ENCODE measurements at places on chromosomes 6 and 20.

DNA sequence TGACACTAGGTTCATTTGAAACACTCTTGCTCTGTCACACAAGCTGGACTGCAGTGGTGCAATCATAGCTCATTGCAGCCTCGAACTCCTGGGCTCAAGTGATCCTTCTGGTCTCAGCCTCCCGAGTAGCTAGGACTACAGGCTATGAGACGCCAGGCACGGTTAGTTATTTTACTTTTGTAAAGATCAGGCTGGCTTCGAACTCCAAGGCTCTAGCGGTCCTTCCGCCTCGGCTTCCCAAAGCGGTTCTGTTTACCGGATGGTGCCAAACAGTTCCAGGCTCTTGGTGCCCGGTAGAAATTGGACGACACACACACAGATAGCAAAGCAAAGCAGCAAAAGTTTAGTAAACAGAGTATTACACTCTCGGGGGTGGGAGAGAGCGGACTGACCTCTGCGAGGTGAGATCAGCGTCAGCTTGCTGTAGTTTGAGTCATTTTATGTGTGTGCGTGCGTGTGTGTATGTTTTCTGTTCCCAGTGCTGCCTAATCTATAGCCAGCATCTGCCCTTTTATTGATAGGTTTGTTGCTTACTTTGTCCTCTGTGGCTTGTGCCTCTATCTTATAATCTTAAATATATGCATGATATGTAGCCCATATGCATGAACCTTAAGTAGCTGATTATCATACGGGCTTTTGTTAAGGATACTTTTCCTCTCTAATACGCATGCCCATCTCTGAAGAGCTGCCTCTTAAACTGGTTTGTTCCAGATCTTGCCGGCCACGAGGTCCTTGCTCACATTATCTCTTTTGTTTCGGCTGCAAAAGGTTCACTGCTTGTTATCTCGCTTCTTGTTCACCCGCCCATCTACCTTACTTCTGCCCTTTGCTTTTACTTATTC, 75.2 kb downstream of the OR2B2 start:
- DNase-seq: no peak

DNA sequence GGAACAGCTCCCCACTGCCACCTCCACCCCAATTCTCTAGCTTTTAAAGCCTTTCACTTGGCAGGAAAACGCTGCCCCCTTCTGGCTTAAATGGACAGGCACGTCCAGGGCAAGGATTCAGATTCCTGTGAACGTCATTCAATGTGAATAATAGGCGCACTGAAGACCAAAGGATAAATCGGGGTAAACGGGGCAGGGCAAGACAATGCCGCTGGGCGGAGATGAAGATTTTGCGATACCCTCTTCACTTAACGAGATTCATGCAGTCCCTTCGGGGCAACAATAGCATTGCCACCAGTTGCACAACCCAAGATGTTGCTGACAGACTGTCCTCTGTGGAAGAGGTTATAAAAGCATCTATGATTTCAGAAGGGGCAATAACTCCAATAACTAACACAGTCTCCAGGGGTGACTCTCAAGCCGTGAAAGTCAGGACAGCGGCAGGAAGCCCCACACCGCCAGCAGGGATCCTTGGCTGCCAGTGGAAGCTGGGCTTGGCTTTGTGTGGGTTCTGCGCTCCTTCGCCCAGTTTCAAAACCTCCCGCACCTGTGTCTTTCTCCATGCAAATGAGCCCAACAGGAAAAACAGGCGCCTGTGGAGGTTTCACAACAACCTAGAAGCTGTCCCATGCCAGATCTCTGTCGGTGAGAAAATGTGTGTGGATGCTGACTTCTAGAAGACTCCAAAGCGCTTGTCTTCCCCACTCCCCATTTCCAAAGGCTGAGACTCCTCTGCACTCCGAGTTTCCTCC, 291.8 kb downstream of the BMP7 start:
- no peak for DNase-seq

- DNase-seq: no peak
Measured at GRCh38 chr6:134398453-134398852, 80.5 kb upstream of the SGK1 start.

- DNase-seq: no peak
Measured at GRCh38 chr6:114292431-114292830, 50.4 kb downstream of the HS3ST5 start.

DNA sequence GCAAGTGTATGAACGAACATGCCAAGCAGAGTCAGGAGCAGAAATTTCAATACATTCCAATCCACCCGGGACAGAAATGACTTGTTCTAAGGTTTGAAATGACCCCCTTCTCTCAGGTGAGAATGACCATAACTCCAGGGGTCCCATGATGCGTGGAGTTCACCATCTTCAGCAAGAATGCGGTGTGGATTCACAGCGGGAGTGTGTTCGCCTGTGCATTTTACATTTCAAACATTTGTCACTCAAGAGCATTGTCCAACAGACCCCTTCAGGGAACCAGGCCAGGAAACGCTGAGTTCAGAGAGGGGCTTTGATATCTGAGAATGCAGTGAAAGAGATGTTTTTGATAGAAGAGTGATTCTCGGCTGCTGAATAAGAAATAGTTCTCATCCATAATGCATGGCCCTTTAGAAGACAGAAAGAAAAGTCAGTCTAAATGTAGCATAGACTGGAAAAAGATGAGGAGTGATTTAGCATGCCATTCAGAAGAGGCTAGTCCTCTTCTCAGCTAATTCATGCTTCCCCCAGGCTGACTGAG, 200.3 kb upstream of the KCNG1 start:
- DNase-seq: no peak

GRCh38 chr6:36577301-36577700, 16.9 kb upstream of the SRSF3 start:
- no peak for DNase-seq

DNA sequence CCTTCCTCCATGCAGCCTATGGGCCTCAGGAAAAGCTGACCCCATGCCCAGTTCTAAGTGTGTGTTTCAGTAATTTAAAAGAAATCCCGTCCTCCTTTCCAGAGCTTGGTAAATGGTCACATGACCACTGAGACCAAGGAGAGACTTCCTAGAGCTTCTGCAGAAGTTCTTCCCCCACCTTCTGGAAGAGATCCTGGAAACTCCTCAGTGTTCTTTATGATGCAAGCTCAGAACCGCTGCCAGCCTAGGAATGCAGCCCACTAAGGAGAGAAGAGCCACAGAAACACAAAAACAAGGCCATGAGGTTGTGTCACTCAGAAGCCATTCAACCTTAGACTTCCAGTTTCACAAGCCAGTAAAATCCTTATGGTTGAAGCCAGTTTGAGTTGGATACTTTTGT, 348.4 kb downstream of the TPBG start:
- DNase-seq: no peak

DNA sequence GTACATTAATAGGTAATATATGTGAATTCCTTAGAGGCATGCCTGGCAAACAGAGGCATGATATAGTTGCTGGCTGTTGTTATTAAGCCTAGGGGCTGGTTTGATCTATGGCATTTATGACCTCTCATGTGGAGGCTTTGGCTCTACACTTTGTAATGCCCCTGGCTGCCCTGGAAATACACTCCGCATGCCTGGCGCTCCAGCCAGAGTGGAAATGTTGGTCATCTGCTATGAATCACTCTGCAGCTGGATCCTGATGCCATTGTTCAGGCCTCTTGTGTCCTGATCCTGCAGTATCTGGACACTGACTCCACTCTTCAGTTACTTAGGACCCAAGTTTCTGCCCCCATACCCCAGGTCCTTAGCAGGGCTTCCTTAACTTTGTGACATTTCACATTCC, 200.5 kb upstream of the PCSK2 start:
- no peak for DNase-seq

GRCh38 chr20:32517914-32518592, 67.1 kb downstream of the NOL4L start:
- no peak for DNase-seq

- no peak for DNase-seq
Measured at GRCh38 chr6:6220718-6221117, 99.7 kb downstream of the F13A1 start.

GRCh38 chr20:54203281-54203680, 4.6 kb upstream of the PFDN4 start:
- DNase-seq: no peak

DNA sequence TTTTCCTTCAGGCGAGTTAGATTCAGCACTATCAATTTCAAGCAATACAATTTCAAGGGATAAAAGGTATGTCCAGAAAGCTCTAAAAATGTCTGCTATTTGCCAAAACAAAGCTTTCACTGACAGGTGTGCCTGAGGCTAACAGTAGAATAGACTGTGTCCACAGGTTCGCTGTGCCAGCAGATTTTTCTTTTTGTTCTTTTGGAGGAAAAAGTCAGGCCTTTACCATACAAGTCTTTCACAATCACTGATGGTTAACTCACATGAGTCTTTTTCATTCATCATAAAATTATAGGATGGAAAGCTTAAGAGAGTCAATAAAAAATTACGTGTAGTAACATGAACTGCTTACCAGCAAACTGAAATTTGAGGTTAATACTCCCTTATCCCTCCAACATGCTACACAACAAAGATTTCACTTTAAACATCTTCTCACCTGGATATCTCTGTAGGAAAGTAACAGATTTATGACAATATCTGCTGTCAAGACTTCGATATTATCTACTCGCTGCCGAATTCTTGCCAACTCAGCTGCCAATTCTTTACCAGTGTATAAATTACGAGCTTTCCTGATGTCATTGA, 95.4 kb downstream of the MAP3K5 start:
- DNase-seq: no peak

- no peak for DNase-seq
Measured at GRCh38 chr6:138387577-138388368, 10.1 kb downstream of the SMIM28 start.

DNA sequence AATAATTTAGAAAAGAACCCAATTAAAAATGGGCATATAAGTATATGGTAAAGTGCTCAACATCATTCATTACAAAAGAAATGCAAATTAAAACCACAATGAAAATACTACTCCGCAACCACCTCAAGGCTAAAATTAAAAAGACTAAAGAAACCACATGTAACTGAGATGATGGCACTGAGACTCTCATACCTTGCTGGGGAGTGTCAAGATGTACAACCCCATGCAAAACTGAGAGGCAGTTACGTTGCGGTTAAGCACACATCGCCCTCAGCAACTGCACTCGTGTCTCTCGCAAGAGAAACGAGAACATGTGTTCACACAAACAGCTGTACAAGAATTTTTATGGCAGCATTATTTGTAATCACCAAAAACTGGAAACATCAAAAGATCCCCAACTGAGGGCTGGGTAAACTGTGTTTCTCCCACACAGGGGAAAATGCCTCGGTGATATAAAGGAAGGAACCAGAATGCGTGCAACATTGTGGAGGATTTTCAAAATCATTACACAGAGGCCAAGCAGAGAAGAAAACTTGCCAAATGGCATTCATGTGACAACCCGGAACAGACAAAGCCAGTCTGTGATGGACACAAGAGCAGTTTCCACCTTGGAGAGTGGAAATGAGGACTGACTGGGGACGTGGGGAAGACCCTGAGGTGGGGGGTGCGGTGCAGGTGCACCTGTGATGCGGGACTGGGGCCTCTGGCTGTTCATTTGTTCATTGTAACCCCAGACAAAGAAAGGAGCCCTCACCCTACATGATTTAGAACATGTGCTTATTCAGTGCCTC, 144.9 kb downstream of the WDR27 start:
- no peak for DNase-seq

GRCh38 chr20:39588148-39588757, 626.1 kb downstream of the DHX35 start:
- no peak for DNase-seq

- DNase-seq: no peak
Measured at GRCh38 chr20:54774426-54774825, 299.0 kb downstream of the DOK5 start.

GRCh38 chr6:100342830-100343229, 121.9 kb downstream of the SIM1 start:
- no peak for DNase-seq

- no peak for DNase-seq
Measured at GRCh38 chr20:43721097-43721428, 5.7 kb downstream of the GTSF1L start.

- DNase-seq: no peak
Measured at GRCh38 chr6:108888745-108889144, 40.5 kb downstream of the ARMC2 start.

DNA sequence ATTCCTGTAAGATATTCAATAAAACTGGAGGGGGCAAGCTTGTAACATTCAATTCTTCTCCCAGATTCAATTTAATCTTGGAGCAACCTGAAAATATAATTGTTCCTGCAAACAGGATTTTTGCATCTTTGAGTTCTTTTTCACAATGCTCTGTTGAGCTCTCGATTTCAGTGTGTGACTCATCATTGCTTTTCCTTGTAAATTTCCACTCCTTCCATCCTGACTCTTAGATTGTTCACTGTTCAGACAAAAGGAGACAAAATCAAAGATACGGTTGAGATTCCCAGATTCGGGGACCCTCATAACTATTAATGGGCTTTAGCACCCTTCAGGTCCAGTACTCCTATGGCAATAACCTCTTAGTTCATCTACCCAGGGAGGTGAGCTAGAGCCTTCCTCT, 571.9 kb upstream of the CHD6 start:
- DNase-seq: no peak

DNA sequence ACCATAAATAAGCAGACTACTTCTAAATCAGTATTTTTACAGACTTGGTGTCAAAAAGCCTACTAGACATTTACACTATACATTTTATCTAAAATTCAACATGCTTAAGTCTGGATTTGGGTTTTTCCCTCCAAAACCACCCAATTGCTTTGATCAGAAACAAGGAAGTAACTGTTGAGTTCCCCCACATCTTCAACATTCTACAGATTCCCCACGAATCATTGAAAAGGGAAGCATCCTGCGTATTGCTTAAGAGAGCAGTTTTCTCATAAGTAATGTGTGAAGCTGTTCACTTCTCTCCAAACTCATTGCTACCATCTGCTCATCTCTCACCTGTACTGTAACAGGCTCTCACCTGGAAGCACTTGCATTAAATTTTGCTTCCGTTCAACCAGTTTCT, 36.4 kb upstream of the RNF144B start:
- no peak for DNase-seq

DNA sequence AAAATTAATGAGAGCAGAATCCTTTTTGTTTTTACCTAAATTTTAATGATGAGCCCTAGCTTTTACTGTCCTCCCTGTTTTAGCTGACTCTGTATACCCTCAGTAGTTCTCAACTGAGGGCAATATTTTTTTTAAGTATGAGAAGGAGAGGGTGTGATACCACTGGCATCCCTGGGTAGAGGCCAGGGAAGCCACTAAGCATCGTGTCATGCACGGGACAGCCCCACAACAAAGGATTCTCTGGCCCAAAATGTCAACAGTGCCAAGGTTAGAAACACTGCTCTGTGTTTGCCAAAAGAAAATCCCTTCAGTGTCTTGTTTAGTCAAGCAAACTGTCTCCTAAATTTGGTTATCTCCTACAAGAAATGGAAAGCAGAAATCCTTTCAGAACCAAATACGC, 210.4 kb downstream of the KCNQ5 start:
- DNase-seq: no peak

DNA sequence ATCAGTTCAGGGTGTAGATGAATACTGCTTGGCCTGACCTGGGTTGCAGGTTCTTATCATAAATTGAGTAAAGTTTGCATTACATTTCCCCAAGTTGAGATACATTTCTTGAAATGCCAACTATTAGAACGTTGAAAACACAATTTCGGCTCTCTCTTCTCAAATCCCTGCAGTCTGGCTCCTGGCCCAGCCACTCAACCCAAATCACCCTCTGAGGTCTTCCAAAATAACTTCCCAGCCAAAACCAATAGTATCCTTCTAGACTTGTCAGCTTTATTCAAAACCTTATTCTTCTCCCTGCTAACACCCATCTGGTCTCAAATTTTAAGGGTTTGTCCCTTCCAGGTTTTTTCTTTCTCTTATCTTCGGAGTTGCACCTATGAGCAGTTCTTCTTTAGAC, 263.6 kb downstream of the EYA4 start:
- no peak for DNase-seq
